ENCODE measurements at places on chromosomes 11 and 22. TPM values are rescaled to one million over a fixed set of nuclear protein-coding genes. Genes with fewer than 3 reads are reported as not detected.

The BTBD18 gene
- not detected for total RNA-seq

DNA sequence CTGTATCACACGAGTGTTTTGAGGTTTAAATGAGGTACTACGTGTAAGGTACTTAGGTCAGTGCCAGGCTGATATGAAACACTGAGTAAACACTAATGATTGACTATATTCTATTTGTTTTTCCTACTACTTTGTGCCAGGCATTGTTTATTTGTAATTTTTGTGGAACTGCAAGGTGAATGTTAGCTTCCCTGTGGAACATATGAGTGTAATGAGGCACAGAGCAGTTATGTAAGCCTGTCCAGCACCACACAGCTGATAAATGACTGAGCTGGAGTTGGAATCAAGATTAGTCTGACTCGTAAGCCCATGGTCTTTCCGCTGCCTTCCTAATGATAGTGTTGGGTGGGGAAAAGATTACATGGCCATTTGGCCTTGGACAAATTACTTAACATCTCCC is 5.9 kb downstream of the SLC37A2 start:
- no peak for DNase-seq

The TRIM29 gene
- total RNA-seq, result 0.28 TPM

DNA sequence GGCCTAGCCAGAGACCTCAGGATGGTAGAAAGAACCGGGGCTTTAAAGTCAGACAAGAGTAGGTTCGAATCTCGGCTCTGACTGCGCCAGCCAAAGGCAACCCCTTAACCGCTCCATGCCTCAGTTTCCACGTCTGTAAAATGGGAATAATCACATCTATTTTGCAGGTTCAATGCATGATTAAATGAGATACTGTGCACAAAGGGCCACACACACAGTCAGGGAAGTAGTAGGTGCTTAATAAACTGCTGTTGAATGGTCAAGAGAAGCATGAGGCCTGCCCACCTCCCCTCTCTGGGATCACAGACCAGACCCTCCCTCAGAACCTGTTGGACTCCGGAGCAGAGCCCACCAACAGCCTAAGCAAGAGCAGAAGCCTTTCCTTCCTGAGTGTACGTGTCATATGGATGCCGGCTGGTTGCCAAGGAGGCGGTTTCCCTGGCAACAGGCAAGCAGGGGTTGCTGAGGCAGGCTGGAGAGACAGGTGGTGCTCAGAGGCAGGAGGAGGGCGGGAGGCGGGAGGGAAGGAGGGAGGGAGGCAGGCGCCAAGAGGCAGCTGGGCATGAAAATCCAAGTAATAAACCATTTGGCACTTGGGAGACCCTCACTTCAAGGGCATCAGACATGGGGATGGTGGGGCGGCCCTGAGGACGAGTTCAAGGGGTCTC is 43.9 kb downstream of the NFAM1 start:
- peak; percentile 58 for DNase-seq

The STX5 gene
- total RNA-seq, result 15.0 TPM

DNA sequence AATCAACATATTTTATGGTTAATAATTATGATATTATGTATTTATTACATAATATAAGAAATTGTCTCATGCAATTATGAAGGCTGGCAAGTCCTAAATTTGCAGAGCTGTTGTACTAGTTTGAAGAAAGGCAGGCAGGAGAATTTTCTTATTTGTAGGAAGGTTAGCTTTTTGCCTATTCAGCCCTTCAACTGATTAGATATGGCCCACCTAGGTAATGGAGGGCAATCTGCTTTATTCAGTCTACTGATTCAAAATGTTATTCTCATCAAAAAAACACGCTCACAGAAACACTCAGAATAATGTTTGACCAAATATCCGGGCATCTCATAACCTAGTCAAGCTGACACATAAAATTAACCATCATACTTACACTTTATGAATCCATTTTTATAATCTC is 589.0 kb downstream of the NELL1 start:
- DNase-seq, result no peak

DNA sequence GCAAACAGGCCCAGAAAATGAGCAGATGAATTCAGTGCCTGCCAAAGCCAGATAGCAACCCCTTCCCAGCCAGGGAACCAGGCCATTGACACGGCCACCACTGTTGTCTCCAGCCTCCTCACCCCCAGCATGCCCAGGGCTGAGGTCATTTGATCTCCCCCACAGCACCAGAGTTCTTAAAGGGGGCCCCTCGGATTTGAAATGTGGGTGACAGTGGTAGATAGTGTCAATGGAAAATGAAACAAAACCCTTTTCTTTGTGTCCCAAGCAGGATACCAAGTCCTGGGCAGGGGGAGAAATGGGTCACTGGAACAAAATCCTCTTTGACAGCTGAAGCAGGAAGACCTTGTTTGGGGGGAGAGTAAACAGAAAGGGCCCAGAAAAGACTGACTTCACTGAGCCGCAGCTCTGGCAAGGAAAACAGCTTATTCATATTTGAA is 14.3 kb upstream of the ACCSL start:
- DNase-seq, result no peak

GRCh38 chr22:27213294-27213693 is 555.9 kb downstream of the MIAT start:
- no peak for DNase-seq

The TENM4 gene
- total RNA-seq, result 7.3 TPM

GRCh38 chr22:37657590-37658132 is 862 bp upstream of the PDXP start:
- DNase-seq, result peak; percentile 47

DNA sequence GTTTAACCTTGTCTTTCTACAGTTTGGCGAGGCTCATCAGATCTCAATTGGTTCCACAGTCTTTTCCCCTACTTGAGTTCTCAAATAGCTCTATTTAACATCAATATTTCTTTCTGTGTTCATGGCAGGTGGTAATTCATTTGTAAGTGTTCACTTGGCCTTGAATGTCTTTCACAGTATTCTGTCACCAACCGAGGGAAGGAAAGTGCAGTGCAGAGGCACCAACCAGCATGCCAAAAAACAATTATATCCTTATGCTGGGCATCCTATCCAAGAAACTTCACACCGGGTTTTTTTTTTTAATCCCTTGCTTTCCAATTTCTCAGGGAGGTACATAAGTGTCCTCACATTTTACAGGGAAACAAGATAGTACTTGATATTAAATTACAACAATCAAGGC is 55.0 kb upstream of the ZC3H12C start:
- DNase-seq, result no peak

The TM7SF2 gene
- 70.2 TPM for total RNA-seq

- peak; percentile 83 for DNase-seq
These were observed at the start of gene PRRG4 for GRCh38 chr11:32829680-32830412. TSS of gene PRRG4 (plus strand) at chr11:32829927. CDS start at chr11:32830530, 603 bp downstream.

DNA sequence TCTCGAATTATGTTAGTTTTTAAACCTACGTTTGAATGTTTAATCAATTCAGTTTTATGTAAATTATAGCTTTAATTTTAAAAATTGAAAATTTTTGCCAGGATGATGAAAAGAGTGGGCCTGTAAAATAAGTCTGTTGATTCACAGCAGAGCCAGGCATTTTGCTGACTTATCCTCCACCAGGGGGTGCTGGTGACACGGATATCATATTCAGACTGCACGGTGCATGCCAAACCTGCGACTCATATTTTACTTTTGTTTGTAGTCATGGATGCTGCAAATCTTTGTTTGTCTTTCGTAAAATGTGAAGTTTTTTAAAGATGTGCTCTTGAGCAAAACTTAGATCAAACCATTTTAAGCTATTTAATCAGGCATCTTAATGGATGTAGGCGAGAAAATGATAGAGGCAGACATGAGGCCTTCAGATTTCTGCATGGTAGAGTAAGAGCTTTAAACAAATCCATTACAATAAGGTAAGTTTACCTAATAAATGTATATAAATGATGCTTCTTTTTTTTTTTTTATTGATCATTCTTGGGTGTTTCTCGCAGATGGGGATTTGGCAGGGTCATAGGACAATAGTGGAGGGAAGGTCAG is 3.6 kb upstream of the OR8B3 start:
- DNase-seq, result peak; percentile 84

DNA sequence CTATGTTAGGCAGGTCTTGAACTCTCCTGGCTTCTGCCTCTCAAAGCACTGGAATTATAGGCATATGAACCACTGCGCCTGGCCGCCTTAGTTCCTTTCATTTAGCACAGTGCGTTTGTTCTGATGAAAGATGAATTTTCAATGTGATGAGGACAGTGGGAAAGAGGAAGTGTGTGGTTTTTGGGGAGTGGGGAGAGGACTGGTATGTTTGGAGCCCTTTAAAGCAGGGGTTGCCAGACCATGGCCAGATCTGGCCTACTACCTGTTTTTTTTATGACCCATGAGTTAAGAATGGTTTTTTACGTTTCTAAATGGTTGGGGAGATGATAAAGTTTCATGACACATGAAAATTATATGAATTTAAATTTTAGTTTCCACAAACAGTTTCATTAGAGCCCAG is 12.5 kb downstream of the ATXN10 start:
- no peak for DNase-seq

DNA sequence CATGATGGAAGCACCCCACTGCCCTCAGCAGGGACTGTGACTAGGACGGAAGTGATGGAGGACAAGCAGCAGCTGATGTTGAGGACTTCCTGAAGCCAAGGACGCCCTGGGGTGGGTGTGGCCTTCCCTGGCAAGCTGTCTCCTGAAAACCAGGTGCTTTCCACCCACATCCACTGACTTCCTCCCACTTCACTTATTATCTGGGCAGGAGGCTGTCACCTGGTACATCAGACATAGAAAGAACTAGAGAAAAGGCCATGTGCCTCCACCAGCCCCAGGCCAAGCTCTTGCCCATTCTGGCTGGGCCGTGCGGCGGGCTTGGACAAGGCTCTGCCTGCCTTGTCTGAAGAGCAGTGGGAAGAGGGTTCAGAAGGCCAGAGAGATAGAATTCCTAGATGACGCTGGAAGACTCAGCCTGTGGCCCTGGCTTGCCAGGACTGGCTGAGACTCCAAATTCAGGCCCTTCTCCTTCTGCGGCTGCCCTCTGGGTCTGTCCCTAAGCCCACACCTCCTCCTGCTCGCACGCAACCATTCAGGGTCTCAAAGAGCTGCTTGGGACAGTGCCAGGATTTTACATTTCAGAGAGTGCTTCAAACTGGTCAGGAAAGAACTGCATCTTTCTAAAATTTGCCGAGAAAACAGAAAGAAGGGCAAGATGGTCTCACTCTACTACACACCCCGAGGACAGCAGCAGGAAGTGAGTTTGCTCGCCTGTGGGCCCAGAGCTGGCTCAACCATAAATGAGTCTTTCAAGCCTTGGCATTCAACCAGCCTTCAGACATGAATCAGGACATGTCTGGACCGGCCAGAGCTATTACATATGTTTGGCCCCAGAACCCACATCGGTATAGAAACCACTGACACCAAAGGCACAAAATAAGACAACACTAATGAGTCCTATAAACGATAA is 13.3 kb downstream of the ARHGAP1 start:
- no peak for DNase-seq

The NCAM1 gene
- total RNA-seq, result 1.6 TPM

The MMP11 gene
- 12.1 TPM for total RNA-seq

The CHRM1 gene
- total RNA-seq, result 0.14 TPM

All from GM23338 (cell line).